ENCODE measurements at places on chromosomes 2 and 18. TPM values are rescaled to one million over a fixed set of nuclear protein-coding genes. Genes with fewer than 3 reads are reported as not detected.
A peak's percentile ranks its signal among the peaks of the same experiment; 100 is the strongest.

ZEB2 gene
- total RNA-seq: 3.3 TPM

DSG1 gene
- total RNA-seq: not detected

TRIM43 gene
- not detected for total RNA-seq

KLF7 gene
- 38.2 TPM for total RNA-seq

NAT8 gene
- not detected for total RNA-seq

CCDC138 gene
- total RNA-seq: 12.8 TPM

DNA sequence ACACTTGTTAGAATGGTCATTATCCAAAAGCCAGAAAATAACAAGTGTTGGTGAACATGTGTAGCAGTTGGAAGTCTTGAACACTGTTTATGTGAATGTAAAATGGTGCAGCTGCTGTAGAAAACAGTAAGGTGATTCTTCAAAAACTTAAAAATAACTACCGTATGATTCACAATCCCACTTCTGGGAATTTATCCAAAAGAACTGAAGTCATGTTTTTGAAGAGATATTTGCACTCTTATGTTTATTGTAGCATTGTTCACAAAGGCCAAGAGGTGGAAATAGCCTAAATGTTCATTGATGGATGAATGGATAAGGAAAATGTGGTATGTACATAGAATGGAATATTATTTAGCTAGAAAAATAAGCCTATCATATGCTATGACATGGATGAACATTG, 6.3 kb upstream of the SPP2 start:
- no peak for DNase-seq

DNA sequence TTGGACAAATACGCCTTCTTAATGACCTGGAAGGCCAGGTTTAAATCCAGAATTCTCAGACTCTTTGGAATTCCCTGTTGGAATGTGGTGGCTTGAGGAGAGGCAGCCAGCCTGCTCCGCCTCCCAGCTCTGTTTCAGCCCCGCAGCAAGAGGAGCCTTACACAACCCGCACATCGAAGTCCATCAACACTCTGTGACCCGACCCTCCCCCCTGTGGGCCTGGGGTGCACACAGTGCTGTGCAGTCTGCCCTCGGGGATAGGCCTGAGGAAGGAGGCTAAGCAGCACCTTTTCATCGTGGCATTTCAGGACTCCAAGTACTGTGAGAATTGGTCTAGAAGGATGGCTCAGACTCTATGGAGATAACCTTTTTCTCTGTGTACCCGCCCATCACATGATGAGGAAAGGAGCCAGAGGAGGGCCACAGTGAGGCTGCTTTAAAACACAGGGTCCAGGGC, 73.7 kb downstream of the GREB1L start:
- no peak for DNase-seq

DNA sequence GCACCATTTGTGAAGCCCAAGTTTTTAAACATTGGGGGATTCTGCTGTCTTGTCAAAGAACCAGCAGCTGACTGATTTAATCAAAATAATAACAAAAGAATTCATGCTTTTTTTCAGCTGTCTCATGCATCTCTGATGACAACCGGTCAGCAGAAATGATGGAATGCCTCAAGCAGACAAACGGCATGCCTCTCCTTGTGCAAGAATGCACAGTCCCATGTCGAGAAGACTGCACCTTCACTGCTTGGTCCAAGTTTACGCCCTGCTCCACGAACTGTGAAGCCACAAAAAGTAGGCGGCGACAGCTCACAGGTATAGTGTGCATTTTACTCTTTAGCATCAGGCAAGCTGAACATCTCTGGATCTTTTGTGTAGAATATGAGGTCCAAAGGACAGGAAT, 558.8 kb upstream of the HNMT start:
- DNase-seq: no peak

GRCh38 chr2:37231241-37232130, at the start of the genes CEBPZ and NDUFAF7:
Gene CEBPZ (minus strand): TSS chr2:37231596. CDS start chr2:37231567, 29 bp downstream.
Gene NDUFAF7 (plus strand): TSS chr2:37231658. CDS start chr2:37231706, 48 bp downstream.
- DNase-seq: peak; percentile 91

DNA sequence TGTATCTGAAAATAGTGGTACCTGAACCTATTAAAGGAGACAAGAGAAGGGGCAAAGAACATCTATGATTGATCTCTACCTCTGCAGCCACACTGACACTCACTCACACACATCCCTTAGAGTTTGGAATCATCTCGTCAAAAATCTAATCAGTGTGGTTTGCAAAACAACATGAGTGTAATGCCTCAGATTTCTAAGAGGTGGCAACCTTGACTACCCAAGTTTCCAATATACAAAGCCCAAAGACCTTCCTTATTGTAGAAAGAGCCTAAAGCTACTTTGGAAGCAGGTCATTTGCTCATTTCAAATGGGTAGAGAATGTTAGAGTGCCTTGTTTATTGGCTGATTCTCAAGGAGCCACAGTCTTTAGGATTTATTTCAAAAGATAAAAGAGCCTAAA, 444.9 kb downstream of the ARHGAP15 start:
- DNase-seq: no peak

DNA sequence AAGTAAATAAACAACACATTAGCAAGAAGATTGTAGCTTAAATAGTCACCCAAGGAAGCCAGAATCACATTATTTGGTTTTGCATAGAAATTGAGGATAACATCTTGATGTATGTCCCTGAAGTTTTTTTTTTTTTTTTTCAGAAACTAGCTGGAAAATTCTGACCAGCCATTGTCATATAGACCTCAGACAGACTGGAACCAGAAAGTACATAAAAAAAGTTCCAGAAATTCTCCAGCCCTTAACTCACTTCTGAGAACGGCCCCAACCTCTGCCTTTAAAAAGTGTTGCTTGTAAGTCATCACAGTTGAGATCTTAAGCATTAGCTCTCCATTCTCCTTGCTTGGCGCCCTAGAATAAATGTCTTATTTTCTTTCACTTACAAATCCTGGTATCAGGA, 350.5 kb downstream of the CCDC85A start:
- no peak for DNase-seq

DNA sequence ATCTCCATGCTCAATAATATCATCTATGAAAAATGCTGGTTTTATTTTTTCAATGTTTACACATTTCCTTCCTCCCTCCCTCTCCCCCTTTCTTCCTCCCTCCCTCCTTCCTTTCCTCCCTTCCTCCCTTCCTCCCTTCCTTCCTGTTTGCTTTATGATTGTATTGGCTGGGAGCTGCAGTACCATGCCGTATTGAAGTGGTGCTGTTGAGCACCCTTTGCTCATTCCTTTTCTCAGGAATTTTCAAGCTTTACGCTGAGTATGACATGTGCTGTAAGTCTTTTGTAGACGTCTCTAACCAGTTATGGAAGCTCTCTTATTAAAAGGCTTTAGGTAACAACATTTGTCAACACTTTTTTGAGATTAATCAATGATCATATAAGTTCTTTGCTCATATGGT, 100.4 kb downstream of the SNTG2 start:
- DNase-seq: no peak

GRCh38 chr2:179467111-179467510, 202.5 kb upstream of the SESTD1 start:
- DNase-seq: no peak

GRCh38 chr2:112701052-112701451, 19.8 kb upstream of the NT5DC4 start:
- DNase-seq: no peak

- DNase-seq: no peak
Measured at GRCh38 chr2:160268151-160268781, 68.2 kb upstream of the ITGB6 start.

DNA sequence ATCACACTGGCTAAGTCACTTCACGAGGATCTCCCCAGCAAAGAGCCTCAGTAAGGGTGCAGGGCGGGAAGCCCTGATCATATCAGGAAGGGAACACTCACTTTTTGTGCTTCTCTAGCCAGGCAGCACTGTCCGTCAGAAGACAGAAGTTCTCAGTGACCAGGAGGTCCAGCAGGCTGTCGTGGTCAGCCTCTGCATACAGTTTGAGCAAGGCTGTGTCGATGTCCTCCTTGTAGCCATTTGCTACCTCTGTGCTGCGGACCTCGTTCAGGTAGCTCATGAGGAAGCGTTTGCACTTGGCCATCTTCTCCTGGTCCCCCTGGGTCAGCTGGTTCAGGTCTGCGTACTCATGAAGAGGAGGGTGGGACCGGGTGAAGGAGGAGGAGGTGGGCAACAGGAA, 38.7 kb downstream of the GPR45 start:
- DNase-seq: no peak

- no peak for DNase-seq
Measured at GRCh38 chr2:202113571-202114142, 40.6 kb downstream of the KIAA2012 start.

DNA sequence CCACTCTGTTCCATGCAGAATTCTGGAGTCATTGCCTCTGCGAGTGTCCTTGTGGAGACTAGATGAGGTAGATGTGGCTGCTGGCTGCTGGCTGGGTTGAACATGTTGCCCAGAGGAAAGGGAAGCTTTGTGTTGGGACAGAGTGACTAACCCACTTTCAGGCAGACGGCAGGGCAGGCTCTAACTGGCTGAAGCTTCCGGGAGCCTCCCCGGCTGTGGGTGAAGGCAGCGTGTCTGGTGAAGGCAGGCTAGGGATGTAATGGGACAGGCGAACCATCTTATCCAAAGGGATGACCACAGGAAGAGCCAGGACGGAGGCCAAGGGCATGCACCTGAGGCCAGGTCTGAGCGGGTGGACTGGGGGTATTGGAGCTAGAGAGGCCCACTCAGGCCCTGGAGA, 16.0 kb downstream of the ASPRV1 start:
- DNase-seq: peak; percentile 13

- DNase-seq: no peak
Measured at GRCh38 chr2:144824306-144825080, 304.6 kb upstream of the ZEB2 start.

DNA sequence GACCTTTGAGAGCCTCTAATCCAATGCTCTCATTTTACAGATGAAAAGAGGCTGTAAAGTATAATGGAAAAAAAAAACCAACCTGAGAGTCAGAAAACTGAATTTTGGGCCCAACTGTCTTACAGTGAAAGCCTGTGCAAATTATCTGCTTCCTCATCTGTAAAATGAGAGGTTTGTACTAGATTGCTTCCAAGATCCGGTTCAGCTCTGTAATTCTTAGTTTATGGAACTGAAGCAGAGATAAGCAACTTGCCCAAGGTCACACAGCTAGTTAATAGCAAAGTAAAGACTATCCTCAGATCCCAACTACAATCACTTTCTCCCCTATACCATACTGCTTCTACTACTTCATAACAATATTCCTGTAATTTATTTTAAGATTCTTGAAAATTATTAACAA, 6.3 kb downstream of the TLK1 start:
- no peak for DNase-seq

GRCh38 chr2:203728321-203728720, 21.9 kb downstream of the CD28 start:
- DNase-seq: no peak

DNA sequence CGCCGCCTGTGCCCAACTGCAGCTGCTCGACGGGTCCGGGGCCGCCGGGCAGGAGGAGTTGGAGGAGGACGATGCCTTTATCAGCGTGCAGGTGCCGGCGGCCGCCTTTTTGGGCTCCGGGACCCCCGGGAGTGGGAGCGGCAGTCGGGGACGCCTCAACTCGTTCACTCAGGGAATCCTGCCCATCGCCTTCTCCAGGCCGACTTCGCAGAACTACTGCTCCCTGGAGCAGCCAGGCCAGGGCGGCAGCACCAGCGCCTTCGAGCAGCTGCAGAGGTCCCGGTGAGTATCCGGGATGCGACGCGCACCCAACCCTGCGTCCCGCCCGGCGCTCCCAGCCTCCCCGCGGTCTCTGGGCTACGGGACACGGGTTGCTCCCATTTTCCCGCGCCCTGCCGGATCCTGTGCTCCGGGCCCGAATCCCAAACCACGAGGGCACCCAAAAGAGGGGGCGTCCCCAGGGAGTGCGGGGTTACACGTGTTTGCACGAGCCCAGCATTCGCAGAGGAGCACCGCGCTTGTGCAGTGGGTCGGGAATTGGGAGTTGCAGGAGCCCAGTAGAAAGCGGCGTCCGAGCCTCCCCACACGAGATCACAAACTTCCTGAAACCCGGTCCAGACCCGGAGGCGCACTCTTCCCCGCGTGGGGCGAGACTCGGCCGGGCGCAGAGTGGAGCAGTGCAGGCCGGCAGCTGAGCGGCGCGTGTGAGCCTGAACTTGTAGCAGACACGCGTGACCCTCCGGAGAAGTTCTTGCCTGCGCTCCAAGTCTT, 1.2 kb downstream of the CABLES1 start:
- no peak for DNase-seq

DNA sequence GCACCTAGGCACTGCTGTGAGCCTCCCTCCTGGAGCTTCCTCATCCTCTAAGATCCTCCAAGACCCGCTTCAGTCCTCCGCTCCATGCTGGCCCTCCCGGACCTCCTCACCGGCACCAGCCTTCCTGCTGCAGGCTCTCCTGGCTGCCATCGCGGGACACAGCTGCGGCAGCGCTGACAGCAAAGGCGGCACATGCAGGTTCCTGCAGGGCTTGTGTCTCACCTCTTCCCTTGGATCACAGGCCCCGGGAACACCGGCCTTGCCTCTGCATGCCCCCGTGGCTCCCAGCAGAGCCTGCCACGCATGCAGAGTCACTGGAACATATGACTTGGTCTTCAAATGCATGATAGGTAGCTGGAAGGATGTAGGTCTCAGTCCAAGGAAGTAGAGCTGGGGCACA, 67.2 kb downstream of the PTGR3 start:
- DNase-seq: no peak

- DNase-seq: no peak
Measured at GRCh38 chr2:30362468-30363081, 84.5 kb upstream of the LCLAT1 start.

DNA sequence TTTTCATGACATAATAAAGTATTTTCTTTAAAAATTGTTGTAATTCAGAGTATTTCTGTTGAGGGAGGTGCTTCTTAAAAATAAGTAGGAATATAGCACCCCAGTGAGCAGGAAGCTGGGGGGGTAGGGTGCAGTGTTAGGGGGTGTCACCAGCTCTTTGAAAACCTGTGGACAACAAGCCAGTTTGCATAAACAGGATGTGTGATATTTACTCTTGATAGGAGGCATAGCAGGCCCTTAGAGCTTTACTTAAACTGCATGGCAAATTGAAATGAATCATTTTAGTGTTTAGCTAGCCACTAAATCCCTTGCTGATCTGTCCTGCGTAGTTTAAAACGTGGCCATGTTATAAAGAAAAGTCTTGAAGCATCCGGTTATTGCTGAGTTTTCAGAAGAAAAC, 8.4 kb downstream of the TGIF1 start:
- no peak for DNase-seq

GRCh38 chr2:74393525-74393924, 13.4 kb upstream of the DCTN1 start:
- DNase-seq: no peak

Data from activated CD4-positive, alpha-beta T cell treated with anti-CD3 and anti-CD28 coated beads, Interleukin-2, amount 10 ng/mL, durations not matched to agents 7 days and 5 days (primary cell).